Stimulated activated CD4-positive, alpha-beta T cell treated with anti-CD3 and anti-CD28 coated beads, Interleukin-4, amount 100 ng/mL, for 48 hours (primary cell): ENCODE measurements at places on chromosomes 1 and 21.

DNA sequence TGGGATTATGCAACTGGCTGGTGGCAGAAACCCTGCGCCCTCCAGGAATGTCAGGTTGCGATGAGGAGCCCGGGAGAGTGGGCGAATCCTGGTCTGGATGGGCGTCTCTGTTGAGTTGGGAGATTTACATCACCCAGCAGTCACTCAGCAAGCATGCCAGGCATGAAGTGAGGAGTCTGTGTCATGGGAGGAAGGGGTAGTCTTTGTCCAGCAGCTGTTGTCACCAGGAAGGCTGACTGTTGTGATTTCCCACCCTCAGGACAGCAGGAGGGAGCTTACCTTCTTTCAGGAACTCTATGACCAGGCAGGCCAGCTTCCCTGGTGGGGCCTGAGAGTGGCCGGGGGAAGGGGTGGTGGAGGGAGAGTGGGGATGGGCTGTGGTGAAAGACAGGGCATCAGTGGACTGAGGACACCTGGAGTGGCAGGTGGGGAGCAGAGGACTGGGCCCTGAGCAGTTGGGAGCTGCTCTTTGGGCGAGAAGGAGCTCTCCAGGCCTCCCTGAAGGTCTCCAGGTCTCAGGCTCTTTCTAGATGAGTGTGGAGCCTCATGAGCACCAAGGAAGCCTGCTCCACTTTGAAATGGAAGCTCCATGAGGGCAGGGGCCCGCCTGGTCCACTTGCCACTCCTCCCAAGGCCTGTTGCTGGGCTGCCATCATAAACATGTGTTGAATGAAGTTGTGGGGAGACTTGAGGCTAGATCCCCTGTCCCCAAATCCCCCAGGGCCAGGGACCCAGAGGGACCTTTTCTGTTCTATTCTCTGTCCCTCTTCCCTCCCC, 21.3 kb upstream of the PKP1 start:
- DNase-seq, result no peak

DNA sequence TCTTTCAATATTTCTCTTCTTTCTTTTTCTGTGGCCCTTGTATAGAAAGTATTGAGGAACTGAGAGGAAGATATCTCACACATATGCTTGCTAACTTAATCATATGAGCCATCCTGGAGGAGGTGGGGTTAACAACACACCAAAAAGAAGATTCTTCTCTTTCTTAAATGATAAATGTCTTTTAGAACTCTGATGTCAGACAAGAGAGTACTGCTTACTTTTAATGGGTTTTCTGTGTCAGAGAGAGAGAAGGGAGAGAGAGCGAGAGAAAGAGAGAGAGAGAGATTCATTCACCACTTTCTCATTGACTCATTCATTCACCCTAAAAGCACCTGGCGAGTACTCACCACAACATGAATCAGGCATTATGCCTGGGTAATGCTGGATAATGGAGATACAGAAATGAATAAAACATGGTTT, 250.3 kb upstream of the SGIP1 start:
- DNase-seq, result no peak

DNA sequence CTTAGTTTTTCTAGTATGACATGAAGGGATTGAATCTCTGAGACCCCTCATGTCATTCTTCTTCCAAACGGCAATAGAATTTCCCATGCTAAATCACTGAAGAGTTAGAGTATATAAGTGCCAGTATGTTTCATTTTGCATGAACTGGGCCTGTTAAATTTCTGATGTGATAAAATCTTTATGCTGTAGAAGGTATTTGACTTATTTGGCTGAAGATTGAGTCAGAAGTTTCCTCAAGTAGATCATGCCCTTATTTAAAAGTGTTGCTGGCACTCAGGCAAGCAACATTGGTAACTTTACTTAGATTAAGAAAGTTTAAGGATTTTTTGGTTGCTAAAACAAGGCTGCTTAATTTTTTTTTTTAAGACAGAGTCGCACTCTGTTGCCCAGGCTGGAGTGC, 13.3 kb downstream of the ATF6 start:
- DNase-seq, result no peak

- no peak for DNase-seq
These were observed 72.0 kb downstream of the BEND5 start for GRCh38 chr1:48704736-48705135.

DNA sequence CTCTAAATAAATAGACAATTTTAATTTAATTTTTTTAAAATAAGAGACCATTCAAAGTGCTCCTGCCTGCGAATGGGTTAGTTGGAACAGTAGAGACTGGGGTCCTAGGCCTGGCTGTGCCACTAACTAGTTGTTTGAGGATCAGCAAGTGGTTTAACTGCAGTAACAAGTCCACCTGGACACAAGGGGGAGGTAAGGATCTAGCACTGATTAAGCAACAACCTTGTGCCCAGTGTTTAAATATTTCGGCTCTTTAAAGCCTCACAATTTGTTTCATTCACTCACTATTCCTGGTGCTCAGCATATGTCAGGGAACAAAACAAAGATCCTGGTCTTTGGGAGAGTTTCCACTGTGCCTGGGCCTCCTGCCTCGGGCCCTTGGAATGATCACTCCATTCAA, 1.6 kb upstream of the AGT start:
- DNase-seq, result no peak

GRCh38 chr1:233652526-233652925, 38.6 kb downstream of the KCNK1 start:
- DNase-seq, result no peak

GRCh38 chr1:8423692-8424538, 106.0 kb downstream of the SLC45A1 start:
- DNase-seq, result peak; percentile 54

DNA sequence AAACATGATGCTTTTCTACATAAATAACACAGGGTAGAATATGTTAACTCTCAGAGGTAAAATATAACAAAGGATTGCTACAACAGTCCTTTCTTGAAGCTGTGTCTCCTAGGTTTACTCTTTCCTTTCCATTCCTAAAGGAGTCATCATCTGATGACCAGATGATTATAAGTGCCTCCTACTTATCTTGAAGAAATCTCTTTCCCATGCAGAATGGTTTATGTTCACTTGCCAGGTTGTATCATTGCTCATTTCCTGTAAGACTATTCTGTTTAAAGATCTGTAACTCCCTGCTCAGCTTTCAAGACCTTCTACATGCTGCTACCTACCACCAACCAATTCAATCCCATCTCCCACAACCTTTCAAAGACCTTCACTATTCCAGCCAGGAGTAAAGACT, 51.5 kb upstream of the PTCH2 start:
- no peak for DNase-seq

GRCh38 chr1:155570593-155570990, 8.0 kb upstream of the ASH1L start:
- no peak for DNase-seq

DNA sequence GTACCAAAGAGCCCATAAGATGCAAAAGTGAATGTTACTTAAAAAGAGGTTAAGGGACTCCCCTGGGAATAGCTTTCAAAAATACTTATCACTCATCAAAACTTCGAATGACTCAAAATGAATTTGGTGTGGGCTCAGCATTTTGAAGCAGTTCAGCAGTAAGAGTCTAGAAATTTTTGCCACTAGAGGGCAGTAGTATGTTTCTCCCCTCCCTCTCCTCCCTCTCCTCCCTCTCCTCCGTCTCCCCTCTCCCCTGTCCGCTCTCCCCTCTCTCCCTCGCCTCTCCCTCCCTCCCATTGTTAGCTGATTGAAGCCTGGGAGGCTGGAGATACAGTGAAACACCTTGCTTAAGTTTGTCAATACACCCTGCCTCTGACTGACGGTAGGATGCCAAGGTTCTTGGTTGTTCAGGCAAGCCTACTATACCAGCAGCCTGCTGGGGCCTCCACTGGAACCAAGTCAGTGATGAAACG, 70.8 kb upstream of the TENT5C start:
- peak; percentile 17 for DNase-seq
